ENCODE measurements at places on chromosomes 12 and 14. TPM values are rescaled to one million over a fixed set of nuclear protein-coding genes. Genes with fewer than 3 reads are reported as not detected.

The TSPAN11 gene
- total RNA-seq = not detected

The LRP1-AS gene
- total RNA-seq = not detected

The FIGNL2 gene
- 0.61 TPM for total RNA-seq

The PTCSC3 gene
- not detected for total RNA-seq

The ACAD10 gene
- total RNA-seq = 17.9 TPM

The CCDC175 gene
- not detected for total RNA-seq

The PLEKHH1 gene
- total RNA-seq = under 0.01 TPM

The ANG gene
- 5.5 TPM for total RNA-seq

The STAB2 gene
- total RNA-seq = not detected

The CCDC177 gene
- total RNA-seq = not detected

The PRIMA1 gene
- total RNA-seq = not detected

The PITPNM2 gene
- 3.6 TPM for total RNA-seq

The CHST11 gene
- 7.8 TPM for total RNA-seq

The INSM2 gene
- not detected for total RNA-seq

The FGF23 gene
- total RNA-seq = not detected

The DTX3 gene
- total RNA-seq = 8.1 TPM

The LUM gene
- total RNA-seq = 2.3 TPM

The ESPL1 gene
- total RNA-seq = 18.1 TPM

The CLBA1 gene
- total RNA-seq = 2.9 TPM

The RHOJ gene
- 40.3 TPM for total RNA-seq

The GUCY2C gene
- total RNA-seq = not detected

The CLEC1B gene
- total RNA-seq = not detected

The FBLN5 gene
- 1.2 TPM for total RNA-seq

The SELPLG gene
- not detected for total RNA-seq

The GAS2L3 gene
- total RNA-seq = 28.3 TPM
